ENCODE measurements at places on chromosomes 7 and 10.

DNA sequence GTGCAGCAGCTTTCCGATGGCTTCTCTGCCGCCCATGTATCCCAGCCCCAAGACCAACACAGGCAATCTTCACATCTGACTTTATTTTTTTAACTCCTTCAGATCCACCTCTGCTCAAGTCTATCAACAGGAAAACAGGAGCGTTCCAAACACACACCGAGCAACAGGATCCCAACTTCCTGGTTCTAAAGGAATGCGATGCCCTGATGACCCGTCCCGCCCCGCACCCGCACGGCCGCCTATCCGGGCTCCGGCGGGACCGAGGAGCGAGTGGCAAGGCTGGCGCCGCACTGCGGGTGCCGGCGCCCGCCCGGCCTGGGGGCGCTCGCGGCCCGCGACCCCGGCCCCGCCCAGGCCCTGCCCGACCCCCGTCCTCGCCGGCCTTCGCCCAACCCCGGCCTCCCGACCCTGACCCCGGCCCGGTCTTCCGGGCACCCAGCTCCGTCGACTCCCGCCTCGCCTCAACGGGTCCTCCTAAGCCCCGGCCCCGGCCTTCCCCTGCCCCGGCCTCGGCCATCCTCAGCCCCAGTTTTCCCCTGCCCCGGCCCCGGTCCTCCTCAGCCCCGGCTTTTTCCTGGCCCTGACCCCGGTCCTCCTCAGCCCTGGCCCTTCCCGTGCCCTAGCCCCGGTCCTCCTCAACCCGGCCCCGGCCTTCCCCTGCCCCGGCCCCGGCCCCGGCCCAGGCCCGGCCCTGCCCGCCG is 730 bp downstream of the LARP4B start:
- DNase-seq: peak; percentile 59

DNA sequence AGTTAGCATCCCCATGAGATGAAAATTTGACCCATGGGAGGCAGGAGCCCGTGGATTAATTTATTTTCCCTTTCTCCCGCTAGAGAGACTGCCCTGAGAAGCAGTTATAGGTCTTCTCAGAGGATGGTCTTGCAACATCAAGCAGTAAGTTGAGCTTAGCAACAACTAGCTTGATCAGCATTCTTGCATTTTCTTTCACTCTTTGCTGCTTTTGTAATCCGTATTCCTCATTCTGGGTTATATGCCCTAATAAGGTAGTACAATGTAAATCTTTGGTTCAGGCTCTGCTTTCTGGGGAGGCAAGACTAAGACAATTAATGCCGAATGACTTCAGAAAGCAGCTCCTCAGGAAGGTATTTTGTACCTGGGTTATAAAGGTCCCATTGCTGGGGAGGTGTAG is 146.8 kb downstream of the FZD1 start:
- no peak for DNase-seq

- no peak for DNase-seq
Observed at GRCh38 chr7:157676456-157677255, 339.9 kb downstream of the DNAJB6 start.

DNA sequence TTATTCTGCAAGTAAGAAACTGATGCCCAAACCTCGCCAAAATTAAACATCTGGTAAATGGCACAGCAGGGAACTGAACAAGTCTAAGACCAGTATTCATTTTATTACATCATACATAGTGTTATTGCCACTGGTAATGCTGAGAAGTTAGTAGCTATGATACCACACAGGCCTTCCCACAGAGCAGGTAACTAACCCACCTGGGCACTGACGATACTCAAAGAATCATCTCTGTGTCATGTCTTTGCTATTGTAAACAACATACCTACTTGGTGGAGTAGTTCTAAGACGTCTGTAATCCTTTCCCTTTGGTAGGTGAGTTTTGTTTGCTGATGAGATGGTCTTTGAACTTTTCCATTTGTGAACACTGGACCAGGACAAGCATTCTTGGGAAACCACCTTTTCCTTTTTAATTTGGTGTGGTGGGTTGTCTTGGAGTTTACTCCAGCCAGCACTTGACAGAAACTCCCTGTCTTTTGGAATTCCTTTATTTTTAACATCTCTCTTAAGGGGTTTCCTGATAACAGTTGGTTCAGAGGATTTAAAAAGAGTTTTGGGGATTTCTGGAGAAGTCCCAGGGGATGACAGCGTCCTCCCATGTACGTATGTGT is 40.9 kb downstream of the PDSS1 start:
- peak; percentile 22 for DNase-seq

DNA sequence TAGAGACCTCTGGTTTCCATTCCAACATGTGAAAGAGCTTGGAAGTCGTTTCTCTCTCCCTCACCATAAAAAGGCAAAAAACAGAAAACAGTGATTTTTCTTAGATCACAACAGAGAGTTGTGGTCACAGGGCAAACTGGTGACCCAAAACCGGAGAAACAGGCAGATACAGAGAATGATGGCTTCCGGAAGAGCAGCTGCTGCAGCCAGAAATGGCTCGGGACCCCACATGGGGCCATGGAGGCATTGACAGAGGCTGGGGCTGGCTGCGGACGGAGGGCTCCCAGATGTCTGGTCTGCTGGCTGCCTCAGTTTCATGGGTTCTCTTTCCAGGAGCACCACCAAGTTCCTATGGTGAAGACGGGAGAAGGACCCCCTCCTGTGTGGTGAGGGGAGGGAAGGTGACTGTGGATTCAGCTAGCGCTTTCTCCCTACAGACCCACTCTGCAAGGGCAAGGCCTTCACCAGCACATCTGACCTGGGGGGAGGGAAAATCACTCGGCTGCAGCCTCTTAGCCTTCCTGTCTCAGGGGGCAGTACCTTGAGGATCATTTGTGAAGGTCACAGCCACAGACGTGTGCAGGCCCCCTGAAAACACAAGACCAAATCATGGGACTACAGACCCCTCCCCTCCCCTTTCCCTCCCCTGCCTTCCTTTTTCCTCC is 81.4 kb downstream of the WDR37 start:
- no peak for DNase-seq

DNA sequence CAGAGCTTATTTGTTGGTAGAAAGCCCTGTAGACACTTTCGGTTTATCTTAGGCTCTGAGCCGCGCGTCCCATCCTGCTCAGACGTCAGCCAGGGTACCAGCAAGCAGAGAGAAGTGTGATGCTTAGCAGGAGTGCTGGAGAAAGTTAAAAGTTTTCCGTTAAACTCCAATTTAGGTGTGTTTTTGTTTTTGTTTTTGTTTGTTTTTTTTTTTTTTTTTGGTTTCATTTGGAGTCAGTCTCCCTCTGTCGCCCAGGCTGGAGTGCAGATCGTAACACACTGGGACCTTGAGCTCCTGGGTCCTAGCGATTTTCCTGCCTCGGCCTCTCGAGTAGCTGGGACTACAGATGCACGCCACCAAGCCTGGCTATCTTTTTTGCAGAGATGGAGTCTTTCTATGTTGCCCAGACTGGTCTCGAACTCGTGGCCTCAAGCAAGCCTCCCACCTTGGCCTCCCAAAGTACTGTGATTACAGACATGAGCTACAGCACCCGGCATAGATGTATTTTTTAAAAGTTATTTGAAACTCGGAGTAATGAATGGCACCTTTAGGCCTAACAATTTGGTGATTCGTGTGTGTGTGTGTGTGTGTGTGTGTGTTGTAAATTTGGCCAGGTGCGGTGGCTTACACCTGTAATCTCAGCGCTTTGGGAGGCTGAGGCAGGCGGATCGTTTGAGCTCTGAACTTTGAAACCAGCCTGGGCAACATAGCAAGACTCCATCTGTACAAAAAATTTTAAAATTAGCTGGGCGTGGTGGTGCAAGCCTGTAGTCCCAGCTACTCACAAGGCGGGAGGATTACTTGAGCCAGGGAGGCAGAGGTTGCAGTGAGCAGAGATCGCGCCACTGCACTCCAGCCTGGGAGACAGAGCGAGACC is 1.3 kb upstream of the HIP1 start:
- no peak for DNase-seq

DNA sequence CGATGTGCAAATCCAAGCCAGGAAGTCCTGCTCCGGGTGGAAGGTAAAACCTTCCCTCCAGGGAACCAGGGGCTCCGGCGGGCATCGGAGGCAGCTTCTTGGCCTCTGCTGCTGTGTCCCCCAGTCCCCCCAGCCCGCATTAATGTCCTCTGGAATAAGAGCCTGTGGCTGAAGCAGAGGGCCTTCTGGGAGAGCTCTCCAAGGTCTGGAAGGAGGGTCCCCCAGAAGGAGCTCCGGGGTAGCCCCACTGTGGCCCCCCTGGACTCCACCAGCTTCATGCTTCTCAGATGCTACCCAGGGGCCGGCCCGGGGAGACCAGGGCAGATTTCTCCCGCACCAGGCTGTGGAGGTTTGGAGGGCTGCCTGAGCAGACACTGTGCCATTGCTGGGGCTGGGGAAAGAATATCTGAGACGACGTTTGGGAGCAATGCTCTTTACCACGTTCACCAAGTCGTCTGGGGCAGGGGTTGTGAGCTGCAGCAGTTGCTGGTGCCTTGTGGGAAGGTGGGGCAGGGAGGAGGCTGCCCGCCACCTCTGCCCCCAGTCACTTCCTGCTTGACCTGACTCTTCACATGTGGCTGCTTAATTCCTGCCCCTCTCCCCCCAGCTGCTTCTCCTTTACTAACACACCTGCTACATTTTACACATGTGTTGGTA is 8.3 kb downstream of the ZNF853 start:
- DNase-seq: no peak

- DNase-seq: no peak
Observed at GRCh38 chr7:81333004-81333403, 414.2 kb upstream of the SEMA3C start.

DNA sequence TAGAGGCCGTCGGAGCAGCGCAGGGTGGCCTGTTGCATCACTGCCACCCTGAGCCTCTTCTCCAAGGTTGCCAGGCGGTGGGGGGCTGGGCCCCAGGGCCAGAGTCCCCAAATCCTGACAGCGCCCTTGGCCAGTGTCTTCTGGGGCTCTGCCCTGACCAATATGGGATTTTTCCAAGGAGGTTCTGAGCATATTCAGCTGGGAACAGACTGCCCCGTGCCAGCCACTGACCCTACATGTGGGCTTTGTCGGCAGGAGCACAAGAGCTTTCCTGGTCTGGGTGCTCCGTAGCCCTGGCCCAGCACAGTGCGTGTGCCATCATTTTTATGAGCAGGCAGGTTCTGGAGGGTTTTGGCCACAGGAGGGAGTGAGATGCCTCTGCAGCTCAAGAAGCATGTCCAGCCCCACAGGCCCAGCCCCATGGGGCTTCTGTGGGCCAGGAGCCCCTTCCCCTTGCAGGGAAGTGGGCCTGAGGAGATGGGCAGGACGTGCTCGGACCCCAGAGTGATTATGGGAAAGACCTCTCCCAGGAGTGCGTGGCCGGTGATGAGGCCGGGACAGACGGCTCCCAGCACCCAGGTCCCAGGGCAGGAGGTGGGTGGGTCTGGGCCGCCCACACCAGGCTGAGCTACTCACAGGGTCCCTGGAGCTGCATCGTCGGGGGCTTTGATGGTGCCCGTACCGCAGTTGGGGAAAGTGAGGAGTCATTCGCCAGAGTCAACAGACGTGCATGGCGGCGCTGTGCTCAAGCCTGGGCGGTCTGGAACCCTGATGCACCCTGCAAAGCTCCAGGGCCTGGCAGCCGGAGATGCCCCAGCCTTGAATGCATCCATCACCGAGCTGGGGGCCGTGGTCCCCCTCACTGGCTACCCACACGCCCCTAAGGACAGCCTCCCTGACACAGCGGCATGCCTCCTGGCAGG is 66.6 kb downstream of the PWWP2B start:
- no peak for DNase-seq

- no peak for DNase-seq
Observed at GRCh38 chr7:39624935-39625694, 1.7 kb downstream of the RALA start.

DNA sequence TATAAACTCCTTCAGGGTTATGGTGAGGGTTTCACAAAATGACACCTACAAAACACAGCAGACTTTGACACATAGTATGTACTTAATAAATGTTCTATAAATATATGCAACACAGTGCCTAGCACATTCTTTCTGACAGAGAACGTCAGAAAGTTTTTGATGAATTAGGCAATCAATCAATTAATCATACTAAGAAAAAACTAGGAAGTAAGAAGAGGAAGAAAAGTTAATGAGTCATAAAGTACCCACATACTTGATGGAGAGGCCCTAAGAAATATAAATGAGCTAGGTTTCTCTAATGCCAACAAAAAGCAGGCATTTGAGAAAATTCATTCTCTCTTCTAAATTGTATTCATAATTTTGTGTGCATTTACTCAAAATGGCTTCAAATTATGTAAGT is 192.7 kb upstream of the VWC2 start:
- no peak for DNase-seq

GRCh38 chr10:79105150-79105739 is 36.5 kb downstream of the ZMIZ1 start:
- DNase-seq: peak; percentile 52

- DNase-seq: peak; percentile 3
Observed at GRCh38 chr10:111246814-111247452, 170.1 kb downstream of the ADRA2A start.

GRCh38 chr10:29811751-29812427 is 177.1 kb upstream of the SVIL start:
- DNase-seq: no peak

GRCh38 chr7:1745576-1746490 is 75.8 kb downstream of the ELFN1 start:
- DNase-seq: no peak

DNA sequence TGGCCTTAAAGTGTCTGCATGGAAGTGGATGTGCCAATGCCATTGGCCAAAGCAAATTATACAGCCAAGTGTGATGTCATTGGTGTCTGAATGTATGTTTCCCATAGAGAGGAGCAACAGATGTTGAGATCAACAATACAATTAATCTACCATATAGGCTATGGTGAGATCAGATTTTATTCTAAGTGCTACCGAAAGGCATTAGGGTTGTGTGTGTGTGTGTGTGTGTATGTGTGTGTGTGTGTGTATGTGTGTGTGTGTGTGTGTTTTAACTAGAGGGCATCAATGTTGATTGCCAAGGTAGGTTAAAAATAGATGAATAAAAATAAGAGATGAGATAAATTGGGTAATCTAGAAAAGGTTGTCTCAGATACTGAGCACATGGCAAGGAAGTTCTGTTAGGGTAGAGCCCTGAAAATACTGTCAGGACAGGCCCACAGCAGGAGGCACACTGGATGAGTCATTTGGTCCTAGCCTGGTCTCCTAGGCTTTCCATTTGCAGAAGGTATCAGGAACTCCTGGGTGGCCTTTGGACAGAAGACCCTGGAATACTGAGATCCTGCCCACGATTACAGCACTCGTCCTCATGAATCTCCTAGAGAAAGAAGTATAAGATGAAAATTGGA is 446.0 kb upstream of the PODXL start:
- no peak for DNase-seq

GRCh38 chr10:113067501-113067900 is 117.5 kb downstream of the TCF7L2 start:
- DNase-seq: no peak

- DNase-seq: no peak
Observed at GRCh38 chr7:97269741-97270140, 152.2 kb downstream of the SDHAF3 start.

GRCh38 chr7:2517678-2518507 is 1.7 kb upstream of the LFNG start:
- no peak for DNase-seq

Data from NCI-H146 (cell line).